ENCODE measurements at places on chromosomes 1 and 21.
A peak's percentile ranks its signal among the peaks of the same experiment; 100 is the strongest.

GRCh38 chr1:160638926-160639325 is 7.9 kb downstream of the SLAMF1 start:
- no peak for DNase-seq

- DNase-seq, result no peak
These were observed 119.7 kb downstream of the PSMG1 start for GRCh38 chr21:39063517-39063916.

DNA sequence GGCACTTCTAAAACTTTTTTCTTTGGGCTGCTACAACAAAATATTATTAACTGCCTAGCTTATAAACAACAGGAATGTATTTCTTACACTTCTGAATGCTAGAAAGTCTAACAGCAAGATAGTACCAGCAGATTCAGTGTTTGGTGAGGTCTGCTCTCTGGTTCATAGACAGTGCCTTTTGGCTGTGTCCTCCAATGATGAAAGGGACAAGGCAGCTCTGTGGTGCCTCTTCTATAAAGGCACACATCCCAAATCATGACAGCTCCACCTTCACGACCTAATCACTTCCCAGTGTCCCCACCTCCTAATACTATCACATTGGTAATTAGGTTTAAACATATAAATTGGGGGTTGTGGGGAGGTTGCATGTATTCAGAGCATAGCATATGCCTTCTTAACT is 9.5 kb downstream of the CFH start:
- no peak for DNase-seq

DNA sequence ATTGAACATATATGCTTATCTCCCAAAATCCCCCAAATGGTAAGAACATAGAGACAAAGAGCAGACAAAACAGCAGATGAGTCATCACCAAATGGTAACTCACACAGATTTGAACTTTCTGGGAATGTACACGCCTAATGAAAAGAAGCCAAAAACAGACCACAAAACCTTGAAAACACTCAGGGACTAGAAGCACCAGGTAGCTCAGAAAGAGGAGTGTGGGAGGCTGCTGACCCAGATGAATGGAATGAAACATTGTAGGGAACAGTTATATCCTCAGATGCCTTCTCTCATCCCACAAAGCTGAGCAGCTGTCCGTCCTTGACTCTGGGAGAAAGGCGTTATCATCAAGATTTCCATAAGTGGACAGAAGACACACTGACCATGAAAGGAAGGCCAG is 307.0 kb upstream of the USP25 start:
- DNase-seq, result no peak

DNA sequence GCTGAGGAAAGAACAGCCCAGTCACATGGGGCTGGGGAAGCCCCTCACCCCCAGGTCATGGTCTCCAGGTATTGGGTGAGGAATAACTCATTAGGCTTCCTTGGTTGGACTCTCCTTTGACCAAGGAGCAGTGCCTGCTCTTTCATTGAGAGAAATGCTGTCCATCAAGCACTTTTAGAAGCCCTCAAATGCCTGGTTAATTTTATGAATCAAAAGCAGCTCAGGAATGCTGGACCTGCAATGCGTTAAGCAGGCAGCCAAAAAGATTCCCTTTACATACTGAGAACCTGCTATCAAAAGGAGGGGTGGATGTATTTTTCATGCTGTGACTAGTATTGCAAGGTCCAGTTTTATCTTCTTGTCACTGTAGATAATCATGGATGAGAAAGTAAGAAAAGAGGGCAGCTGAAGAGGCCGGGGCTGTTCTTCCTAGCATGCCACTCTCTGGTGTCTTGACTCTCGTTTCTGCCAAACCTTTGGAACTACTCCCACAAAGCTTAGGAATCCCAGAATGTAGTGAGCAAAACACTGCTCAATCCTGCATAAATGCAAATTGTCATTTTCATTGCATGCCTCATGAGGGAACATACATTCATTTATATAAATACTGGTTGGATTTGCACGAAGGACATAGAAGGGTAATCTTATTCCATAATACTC is 2.1 kb upstream of the CD58 start:
- DNase-seq, result no peak

DNA sequence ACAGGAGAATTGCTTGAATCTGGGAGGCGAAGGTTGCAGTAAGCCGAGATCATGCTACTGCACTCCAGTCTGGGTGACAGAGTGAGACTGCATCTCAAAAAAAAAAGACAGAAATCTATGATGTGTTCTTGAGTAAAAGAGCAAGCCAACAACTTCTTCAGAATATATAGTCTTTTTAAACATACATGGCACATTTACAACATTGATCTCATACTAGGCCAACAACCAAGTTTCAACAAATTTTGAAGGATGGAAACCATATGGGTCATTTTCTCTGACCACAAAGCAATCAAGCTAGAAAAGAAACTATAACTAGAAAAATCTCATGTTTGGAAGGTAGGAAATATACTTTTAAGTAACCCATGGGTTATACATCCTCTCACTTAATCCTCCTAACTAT is 38.3 kb downstream of the PAFAH2 start:
- no peak for DNase-seq

GRCh38 chr1:224433041-224433691 is 1.4 kb downstream of the WDR26 start:
- peak; percentile 25 for DNase-seq

- no peak for DNase-seq
These were observed 310.7 kb downstream of the PCP4 start for GRCh38 chr21:40177979-40178378.

DNA sequence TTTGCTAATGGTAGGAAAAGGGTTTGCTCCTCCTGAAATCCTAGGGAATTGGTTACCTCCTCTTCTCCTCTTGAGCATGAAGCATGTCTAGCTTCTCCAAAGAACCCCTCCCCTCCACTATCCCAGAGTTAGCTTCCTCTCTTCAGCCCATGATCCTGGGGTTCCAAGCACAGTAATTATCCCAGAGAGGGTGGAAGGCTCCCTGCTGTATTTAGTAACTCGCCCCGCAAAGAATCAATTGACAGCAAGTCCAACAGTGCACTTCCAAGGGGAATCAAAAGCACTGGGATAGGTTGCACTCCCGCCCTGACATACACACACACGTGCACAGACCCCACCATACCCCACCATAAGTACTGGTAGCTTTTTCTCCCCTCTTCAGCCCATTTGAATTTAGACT is 3.1 kb downstream of the S100A8 start:
- DNase-seq, result no peak
